ENCODE measurements at places on chromosomes 4 and X. TPM values are rescaled to one million over a fixed set of nuclear protein-coding genes. Genes with fewer than 3 reads are reported as not detected.

GRCh38 chr4:153538487-153539357 lies 72.6 kb downstream of the TMEM131L start:
- no peak for DNase-seq

DNA sequence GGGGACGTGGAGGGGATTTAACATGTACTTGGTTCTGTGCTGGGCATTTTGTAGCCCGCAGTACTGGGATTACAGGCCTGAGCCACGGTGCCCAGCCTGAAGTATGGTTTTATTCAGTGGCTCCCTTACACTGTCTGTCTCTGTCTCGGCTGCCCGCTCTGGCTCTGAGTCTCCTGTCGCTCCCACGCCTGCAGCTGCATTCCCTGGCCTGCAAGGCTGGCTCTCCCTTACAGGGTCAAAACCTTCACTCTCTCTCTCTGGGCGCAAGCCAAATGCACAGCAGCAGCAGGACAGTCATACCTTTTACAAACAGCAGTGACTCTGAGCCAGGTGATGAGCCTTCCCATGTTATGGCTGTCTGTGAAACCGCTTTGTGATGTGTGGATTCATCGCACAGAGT lies 72.1 kb downstream of the HTRA3 start:
- DNase-seq = no peak

The UNC5C gene
- not detected for total RNA-seq

DNA sequence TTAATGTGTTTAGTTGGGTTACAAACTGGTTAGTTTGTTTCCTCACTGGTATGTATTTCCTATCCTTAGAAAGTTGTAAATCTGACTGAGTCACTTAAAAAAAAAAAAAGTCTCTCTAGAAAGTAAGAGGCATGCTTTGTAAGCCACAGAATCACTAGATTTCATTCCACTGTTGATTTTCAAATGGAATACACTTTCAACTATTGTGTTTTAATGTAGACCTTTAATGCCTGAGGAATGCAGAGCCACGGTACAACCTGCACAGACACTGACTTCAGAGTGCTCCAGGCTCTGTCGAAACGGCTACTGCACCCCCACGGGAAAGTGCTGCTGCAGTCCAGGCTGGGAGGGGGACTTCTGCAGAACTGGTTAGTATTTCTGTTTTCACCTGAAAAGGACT lies 88.6 kb downstream of the HHIP start:
- no peak for DNase-seq

DNA sequence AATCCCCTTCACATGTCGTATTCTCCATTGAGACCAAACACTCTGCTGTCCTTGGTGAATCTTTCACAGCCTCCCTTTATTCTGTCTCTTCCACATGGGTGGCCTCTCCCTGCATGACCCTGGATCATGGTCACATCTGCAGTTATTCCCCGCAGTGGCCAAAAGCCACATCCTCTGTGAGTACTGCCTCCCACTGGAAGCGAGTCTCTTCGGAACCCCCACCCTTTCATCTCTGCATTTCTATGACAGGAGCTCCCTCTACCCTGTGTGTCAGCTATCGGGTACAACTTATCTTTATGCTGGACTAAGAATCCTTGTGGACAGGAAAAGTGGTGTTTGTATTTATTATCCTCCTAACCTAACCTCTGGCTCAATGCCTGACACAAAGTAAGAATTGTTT lies 48.6 kb upstream of the SHISA3 start:
- DNase-seq = no peak
